Activated B cell treated with CpG ODN at 0.5 μM for 24 hours (primary cell): ENCODE measurements at places on chromosomes 7 and 10. TPM values are rescaled to one million over a fixed set of nuclear protein-coding genes. Genes with fewer than 3 reads are reported as not detected.

Gene EEPD1
- 0.59 and 0.64 TPM in 2 replicates for total RNA-seq

Gene PRR15
- total RNA-seq: not detected in 2 replicates

Gene AKR1C4
- not detected in 2 replicates for total RNA-seq

Gene CHN2
- total RNA-seq: 1.1 and 1.8 TPM in 2 replicates

Gene HOXA9
- not detected in 2 replicates for total RNA-seq

Gene NUTM2D
- 1.9 and 3.7 TPM in 2 replicates for total RNA-seq

Gene SCD
- total RNA-seq: 24.9 and 26.0 TPM in 2 replicates

Gene ASAH2B
- 1.3 and 1.9 TPM in 2 replicates for total RNA-seq

Gene ADRB1
- not detected in 2 replicates for total RNA-seq

Gene TAS2R16
- total RNA-seq: not detected in 2 replicates

Gene AZGP1
- not detected in 2 replicates for total RNA-seq

Gene ADAP1
- 9.4 and 11.9 TPM in 2 replicates for total RNA-seq

Gene GNAT3
- total RNA-seq: not detected in 2 replicates

Gene MET
- total RNA-seq: 1.1 and 1.5 TPM in 2 replicates

Gene CHST15
- 12.1 and 13.8 TPM in 2 replicates for total RNA-seq

Gene MCU
- 13.8 and 15.5 TPM in 2 replicates for total RNA-seq

Gene LRRN3
- not detected in 2 replicates for total RNA-seq

Gene FKBP6
- not detected in 2 replicates for total RNA-seq

Gene VAX1
- total RNA-seq: not detected in 2 replicates

Gene SPDYE2B
- total RNA-seq: not detected in 2 replicates

Gene OPN4
- not detected in 2 replicates for total RNA-seq

Gene GFRA1
- not detected in 2 replicates for total RNA-seq

Gene LAMB4
- total RNA-seq: not detected in 2 replicates

Gene SEM1
- 32.3 and 35.5 TPM in 2 replicates for total RNA-seq

Gene HTR5A
- total RNA-seq: not detected in 2 replicates

Gene TEX47
- total RNA-seq: not detected in 2 replicates

Gene LBX1
- not detected in 2 replicates for total RNA-seq

Gene AMPH
- not detected in 2 replicates for total RNA-seq

Gene LIPN
- 0.24 and 0.27 TPM in 2 replicates for total RNA-seq

Gene CYP26C1
- 0.15 and 0.24 TPM in 2 replicates for total RNA-seq

Gene UPK3BL2
- 36.8 and 45.3 TPM in 2 replicates for total RNA-seq

Gene TRIM50
- total RNA-seq: not detected in 2 replicates

Gene HMX3
- total RNA-seq: not detected in 2 replicates

Gene PAPOLB
- 0.07 TPM in 1 of 2 replicates, not detected in the other for total RNA-seq

Gene ACTR3C
- total RNA-seq: 10.1 and 14.3 TPM in 2 replicates
